ENCODE measurements at places on chromosomes 3 and 15.

- DNase-seq: no peak
Measured at GRCh38 chr3:47250309-47251060, 32.1 kb downstream of the KIF9 start.

- DNase-seq: no peak
Measured at GRCh38 chr3:194136519-194137007, 615 bp downstream of the HES1 start.

- DNase-seq: no peak
Measured at GRCh38 chr3:87333393-87333892, 57.1 kb upstream of the POU1F1 start.

DNA sequence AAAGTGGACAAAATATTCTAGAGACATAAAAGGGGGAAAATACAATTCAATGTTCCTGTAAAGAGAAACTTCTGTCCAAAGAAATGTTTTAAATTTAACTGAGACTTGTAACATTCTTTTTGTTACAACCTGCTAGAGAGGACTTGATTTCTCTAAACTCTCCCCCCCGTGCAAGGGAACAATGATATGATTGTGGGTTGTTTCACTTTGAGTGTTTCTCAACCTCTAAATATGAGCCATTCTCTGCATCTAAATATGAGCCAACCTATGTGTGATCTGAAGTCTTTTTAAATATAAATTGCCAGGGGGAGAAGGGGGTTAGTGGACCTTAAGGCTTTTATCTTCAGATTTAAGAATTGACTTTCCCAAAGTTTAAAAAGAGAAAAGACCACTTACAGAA lies 14.6 kb downstream of the ZNF860 start:
- DNase-seq: no peak

DNA sequence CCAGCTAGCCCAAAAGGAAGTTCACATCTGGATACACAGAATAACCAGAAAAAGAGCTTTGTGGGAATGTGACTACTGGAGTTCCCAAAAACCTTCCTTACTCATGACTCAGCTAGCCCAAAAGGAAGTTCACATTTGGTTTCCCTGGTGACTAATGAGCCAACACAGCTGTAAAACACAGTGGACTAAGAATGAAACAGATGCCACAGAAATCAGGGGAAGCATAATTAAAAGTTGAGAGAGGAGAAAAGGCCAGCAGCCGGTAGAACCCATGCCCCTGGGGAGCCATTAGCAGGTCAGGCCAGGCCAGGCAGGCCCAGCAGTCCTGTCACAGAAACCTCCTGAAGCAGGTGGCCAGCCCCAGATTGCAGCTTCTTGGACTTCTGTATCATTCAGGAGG lies 130.3 kb downstream of the GHSR start:
- DNase-seq: no peak

DNA sequence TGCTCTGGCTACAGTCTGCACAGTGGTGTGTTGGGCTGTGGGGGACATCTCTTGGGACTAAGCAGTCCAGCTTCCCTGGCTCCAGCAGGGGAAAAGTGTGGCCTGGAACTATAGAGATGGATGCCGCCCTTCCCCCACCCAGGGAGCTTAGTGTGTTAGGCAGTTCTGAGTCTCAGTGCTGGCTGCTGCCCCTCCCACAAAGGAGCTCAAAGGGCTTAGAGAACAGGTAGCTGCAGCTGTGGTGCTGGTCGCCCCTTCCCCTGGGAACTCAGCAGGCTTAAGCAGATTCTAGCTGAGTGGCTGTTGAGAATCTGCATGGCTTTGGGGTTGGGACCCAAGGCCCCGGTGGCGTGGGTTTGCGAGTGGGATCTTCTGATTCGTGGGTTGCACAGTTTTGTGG lies 190.8 kb downstream of the PDCD6IP start:
- no peak for DNase-seq

DNA sequence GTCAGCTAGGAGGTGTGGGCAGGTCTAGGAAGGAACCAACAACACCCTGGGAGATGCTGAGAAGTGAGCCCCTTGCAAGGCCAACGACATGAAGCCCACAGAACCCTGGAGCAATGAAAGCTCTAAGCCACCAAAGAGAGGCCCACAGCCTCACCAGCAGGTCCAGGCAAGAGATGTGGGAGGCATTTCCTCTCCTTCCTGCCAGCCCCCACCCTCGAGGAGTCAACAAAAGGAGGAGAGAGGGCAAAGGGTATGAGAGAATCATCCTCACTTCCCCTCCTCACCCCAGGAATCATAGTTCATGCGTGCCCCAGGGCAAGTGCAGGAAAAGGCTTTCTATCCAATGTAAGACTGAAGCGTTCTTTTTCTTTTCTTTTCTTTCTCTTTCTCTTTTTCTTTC lies 195.8 kb downstream of the SHQ1 start:
- no peak for DNase-seq

GRCh38 chr3:5144316-5144994 lies 22.4 kb downstream of the ARL8B start:
- DNase-seq: no peak

GRCh38 chr3:24614359-24614758 lies 119.7 kb upstream of the THRB start:
- no peak for DNase-seq

DNA sequence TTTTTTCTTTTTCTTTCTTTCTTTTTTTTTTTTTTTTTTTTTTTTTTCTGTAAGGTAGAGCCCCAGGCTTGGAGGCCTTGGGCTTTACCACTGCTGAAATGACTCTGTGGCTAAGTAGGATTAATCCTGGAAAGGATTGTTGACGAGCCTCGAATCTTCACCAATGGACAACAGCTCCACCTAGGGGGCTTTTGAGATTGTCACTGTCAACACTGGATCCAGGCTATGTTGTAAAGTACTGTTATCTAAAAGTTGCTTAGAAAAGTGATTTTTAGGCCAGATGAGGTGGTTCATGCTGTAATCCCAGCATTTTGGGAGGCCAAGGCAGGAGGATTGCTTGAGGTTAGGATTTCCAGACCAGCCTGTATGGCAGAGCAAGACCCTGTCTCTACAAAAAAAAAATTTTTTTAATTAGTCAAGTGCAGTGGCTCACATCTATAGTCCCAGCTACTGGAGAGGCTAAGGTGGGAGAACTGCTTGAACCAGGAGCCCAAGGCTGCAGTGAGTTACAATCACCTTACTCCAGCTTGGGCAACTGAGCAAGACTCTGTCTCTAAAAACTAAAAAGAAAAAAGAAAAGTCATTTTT lies 41.6 kb downstream of the KLHL18 start:
- DNase-seq: peak; percentile 42

DNA sequence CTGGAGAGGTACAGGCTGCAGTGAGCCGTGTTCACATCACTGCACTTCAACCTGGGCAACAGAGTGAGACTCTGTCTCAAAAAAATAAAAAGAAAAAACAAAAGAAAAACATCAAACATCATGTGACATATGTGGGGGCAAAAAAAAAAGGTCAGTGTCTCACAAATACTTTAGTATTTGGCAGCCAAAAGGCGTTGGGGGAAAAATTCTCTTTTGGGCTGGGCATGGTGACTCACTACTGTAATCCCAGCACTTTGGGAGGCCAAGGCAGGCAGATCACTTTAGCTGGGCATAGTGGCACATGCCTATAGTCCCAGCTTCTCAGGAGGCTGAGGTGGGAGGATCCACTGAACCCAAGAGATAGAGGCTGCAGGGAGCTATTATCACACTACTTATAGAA lies 47.6 kb downstream of the TMCC1 start:
- no peak for DNase-seq

DNA sequence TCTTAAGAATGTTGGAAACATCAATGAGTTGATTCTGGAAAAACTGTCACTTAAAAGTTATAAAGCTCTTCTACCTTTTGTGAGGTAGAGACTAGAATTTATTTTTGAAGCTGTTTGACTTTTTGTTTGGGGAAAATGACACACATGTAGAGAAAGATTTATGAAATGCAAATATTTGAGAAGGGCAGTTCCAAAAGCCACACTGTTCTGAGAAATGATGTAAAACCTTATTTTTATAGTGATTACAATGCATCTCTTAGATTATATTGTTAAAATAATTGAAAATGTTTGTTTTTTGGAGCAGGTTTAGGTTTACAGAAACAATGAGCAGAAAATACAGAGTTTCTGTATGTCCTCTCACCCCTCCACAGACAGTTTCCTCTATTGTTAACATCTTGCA lies 116.1 kb upstream of the CMC1 start:
- no peak for DNase-seq

DNA sequence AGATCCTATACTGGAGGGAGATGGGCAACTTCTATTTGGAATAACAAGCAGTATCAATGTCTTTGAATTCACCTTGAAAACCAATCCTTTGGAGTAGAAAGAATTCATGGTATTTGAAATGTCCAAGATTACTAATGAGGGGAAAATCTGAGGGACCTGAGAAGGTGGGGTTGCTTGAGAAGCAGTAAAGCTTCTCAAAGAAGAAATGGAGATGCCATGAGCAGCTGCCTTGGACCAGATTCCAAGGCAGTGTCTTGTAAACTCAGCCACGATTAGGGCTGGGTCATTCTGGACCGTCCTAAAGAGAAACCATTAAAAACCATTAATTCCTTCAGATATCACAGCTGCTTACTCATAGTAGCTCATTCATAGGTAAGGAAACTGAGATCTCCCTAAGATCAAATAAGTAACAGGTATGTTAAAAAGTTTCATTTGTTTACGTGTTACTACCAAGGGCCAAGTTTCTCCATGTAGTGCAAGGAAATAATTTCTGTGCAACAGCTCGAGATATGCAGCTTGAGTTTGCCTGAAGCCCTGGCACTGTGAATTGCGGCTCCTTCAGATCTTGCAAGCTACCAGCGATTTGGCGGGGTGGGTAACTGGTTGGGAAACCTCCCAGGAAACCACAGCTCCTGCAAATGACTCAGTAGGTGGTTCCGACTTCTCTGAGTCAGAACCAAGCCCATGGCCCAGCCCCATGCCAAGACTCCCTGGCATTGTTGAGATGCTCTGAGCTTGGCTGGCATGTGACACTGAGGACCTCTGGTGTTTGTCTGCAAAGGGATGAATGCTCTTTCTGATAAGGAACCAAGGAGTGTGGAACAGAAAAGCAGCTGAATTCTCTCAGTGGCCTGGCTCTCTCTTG lies 296.8 kb downstream of the RORA start:
- DNase-seq: no peak

GRCh38 chr3:187788984-187789857 lies 44.0 kb upstream of the BCL6 start:
- DNase-seq: no peak

DNA sequence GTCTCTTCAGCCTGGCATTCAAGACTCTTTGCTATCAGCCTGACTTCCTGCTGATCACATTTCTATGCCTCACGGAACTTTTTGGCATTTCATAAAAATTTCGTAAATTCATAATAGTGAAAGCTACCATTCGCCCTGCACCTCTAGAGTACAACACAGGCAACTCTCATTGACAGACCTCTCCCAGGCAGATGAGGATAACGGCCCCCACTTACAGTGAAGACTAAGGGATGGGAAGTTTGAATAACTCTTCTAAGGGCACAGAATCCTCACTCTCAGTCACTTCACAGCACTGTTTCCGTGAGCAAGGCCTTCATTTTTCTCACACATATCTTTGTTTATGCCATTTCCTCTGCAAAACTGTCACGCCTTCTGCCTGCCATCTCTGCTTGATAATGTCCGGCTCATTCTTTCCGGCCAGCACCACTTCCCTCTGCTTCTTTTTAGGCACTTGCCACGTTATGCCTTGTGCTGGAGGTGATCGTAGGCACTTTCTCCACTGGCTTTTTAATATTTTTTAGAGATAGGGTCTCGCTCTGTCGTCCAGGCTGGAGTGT lies 224.1 kb upstream of the HES1 start:
- no peak for DNase-seq
